ENCODE measurements at places on chromosomes 16 and 17. TPM values are rescaled to one million over a fixed set of nuclear protein-coding genes. Genes with fewer than 3 reads are reported as not detected.

The ZFP3 gene
- total RNA-seq = 1.9 TPM

The MYADML2 gene
- not detected for total RNA-seq

The TXNL4B gene
- total RNA-seq = 10.9 TPM

The PIP4K2B gene
- 17.8 TPM for total RNA-seq

The PKMYT1 gene
- 1.3 TPM for total RNA-seq

The SLFN11 gene
- total RNA-seq = 20.7 TPM

The SHCBP1 gene
- total RNA-seq = 1.8 TPM

The LRRC75A gene
- 2.2 TPM for total RNA-seq
